ENCODE measurements at places on chromosomes 7 and 10. TPM values are rescaled to one million over a fixed set of nuclear protein-coding genes. Genes with fewer than 3 reads are reported as not detected.

CCL24 gene
- not detected for total RNA-seq

TRIM50 gene
- not detected for total RNA-seq

DNA sequence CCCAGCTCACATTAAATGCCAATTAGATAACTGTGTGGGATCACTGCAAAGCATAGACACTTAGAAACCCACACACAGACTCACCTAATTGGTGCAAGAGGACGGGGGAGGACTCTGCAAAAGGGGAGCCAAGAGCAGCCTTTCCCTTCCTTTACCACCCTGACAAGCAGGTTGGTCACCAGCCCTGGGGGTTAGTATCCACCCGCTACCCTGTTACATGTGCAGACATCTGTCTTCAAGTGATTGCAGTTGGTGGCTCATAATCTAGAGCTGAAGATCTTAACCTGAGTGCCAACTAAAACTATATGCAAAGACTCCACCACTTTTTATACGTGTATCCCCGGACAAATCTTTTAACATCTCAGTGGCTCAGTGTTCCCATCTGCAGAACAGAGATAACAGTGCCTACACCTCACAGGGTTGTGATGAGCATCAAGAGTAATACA lies 56.9 kb downstream of the SORBS1 start:
- no peak for DNase-seq

GRCh38 chr7:3300221-3300650 lies 816 bp upstream of the SDK1 start:
- peak; percentile 25 for DNase-seq

DNA sequence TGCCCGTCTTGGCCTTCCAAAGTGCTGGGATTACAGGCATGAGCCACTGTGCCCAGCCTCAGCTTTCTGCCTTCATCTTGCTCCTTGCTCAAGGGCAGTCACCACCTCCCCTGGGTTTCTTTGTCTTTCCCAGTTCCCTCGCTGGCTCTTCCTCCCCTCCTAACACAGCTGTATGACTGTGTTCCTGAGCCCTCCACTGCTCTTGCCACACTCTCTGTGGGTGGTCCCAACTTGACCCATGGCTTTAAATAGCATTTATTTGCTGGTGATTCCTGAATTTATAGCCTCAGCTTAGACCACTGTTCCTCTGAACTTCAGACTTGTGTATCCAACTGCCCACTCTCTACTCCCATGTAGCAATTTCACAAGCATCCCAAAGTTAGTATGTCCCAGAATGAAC lies 181.3 kb downstream of the BAMBI start:
- no peak for DNase-seq

GRCh38 chr10:114925587-114926586 lies 12.1 kb upstream of the TRUB1 start:
- DNase-seq, result peak; percentile 57
